Tibial nerve (tissue), 4 donors: ENCODE measurements at places on chromosomes 1 and 21.
A peak's percentile ranks its signal among the peaks of the same experiment; 100 is the strongest.

DNA sequence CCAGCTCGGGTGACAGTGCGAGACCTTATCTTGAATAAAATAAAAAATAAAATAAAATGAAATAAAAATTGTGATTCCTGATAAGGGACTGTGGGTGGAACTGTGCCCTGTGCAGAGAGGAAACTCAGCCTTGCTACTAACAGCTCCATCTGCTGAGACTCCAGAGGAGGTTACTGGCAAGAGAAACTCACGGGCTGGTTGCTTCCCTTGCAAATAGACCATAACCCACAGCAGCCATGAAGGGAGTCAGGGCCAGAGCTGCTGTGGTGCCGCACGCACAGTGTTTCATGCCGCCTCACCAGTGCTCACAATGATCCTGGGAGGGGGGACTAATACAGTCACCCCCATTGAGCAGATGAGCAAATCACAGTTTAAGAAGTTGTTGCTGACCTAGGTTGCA, 13.7 kb downstream of the ZBTB17 start:
- peaks cover 86% of the 10 kb centered on the region for H3K4me1 ChIP-seq
- no peak for DNase-seq
- no peaks in the 10 kb centered on the region for H3K27me3 ChIP-seq
- H3K4me3 ChIP-seq: no peak overlapping the region
- H3K27ac ChIP-seq: no peak overlapping the region

DNA sequence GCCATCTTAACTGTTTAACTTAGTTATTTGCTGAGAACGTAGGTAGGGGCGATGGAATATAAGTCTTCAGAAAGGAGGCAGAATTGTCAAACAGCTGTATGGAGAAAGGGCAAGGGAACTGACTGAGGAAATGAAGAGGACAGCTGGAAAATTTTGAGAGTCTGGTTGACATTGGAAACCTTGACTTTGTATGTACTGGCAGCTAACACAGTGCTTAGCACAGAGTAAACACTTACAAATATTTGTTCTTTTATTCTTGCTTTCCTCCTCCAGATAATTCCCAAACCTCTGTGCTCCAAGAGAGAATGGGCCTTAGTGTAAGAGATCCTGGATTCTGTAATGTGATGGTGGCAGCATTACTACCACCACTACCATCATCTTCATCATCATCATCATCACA, 91.3 kb downstream of the ZSCAN20 start:
- H3K4me1 ChIP-seq: no peaks in the 10 kb centered on the region
- H3K36me3 ChIP-seq: no peaks in the 10 kb centered on the region
- H3K27ac ChIP-seq: no peak overlapping the region
- H3K27me3 ChIP-seq: no peaks in the 10 kb centered on the region

- H3K4me3 ChIP-seq: no peak overlapping the region
- no peak overlapping the region for H3K27ac ChIP-seq
- peaks cover 10% of the 10 kb centered on the region for H3K27me3 ChIP-seq
Measured at GRCh38 chr1:29933067-29933466, 696.7 kb downstream of the PTPRU start.

DNA sequence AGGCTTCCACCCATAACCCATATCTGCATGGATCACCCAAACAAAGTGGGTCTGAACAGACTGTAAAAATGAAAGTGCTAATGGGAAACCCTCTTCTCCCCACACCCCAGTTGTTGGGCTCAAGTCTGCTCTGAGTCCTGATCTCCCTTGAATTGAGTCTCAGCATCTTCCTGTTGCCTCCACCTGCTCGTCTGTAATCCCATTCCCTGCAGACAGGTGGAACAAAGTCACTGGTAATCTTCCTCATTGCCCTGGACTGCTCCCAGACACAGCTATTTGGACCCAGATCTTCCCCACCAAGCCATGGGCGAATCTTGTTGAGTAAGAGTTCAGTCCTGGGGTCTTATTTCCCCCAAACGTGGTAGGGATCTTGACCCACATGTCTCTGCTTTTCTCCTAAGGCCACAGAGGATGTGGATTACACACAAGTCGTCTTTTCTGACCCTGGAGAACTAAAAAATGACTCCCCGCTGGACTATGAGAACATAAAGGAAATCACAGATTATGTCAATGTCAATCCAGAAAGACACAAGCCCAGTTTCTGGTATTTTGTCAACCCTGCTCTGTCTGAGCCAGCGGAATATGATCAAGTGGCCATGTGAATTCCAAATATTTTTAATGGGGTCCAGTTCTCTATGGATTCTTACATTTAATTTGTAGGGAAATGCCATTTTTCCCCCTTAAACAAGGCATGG, 15.7 kb downstream of the AVPR1B start:
- H3K36me3 ChIP-seq: no peaks in the 10 kb centered on the region
- H3K27me3 ChIP-seq: no peaks in the 10 kb centered on the region
- no peak overlapping the region for H3K4me3 ChIP-seq
- H3K27ac ChIP-seq: no peak overlapping the region

DNA sequence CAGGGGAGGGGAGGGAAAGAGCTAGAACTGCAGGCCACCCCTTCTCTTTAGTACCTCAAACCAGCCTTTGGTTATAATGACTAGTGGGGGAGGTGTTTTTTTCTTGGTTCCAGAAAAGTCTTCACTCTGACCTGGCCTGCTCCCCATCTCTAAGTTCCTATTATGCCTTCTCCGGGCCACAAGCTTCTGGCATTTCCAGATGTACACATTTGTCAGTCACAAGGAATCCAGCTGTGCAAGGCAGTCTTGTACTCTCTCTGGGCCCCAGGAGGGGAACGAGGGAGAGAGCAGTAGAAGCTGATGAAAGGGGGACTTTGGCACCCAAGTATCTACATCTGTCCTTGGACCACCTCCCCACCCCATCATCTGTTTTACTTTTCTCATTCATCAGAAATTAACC, 2.7 kb upstream of the FALEC start:
- peaks cover 6% of the 10 kb centered on the region for H3K4me1 ChIP-seq
- H3K36me3 ChIP-seq: no peaks in the 10 kb centered on the region
- H3K27me3 ChIP-seq: no peaks in the 10 kb centered on the region
- H3K27ac ChIP-seq: no peak overlapping the region
- no peak for DNase-seq

GRCh38 chr1:179053486-179053885, 27.8 kb downstream of the FAM20B start:
- no peaks in the 10 kb centered on the region for H3K4me1 ChIP-seq
- no peak overlapping the region for H3K27ac ChIP-seq
- H3K27me3 ChIP-seq: no peaks in the 10 kb centered on the region
- H3K4me3 ChIP-seq: no peak overlapping the region
- no peak for DNase-seq
- no peaks in the 10 kb centered on the region for H3K36me3 ChIP-seq

DNA sequence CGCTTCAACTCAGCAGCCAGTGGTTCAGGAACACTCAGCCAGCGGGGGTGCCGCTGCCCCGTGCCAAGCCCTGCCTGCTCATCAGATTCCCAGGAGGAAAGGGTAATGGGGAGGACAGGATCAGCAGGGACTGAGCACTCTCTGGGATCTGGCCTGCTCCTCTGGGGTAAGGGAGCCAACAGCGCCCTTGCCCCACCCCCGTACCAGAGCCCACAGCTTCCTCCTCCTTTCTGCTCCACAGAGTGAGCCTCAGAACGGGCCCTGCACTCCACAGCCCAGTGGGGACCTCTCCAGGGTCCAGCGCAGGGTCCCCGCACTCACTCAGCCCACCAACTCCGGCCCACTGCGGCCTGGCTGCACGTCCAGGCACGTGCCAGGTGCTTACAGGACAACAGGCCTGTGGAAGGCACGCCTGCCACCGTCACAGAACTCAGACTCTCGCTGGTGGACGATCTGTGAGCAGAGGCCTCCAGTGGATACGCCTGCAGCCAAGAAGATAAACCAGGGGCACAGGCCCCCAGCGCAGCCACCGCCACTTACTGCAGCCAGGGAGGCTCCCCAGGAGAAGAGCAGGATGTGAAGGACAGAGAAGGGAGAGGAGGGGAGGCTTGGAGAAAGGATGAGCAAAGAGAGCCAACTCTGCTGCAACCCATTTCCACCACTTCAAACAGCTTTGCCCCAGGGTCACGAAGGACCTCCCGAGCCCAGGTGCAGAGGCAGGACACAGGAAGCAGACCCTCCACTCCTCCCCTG, 2.1 kb downstream of the MEGF6 start:
- H3K27me3 ChIP-seq: peaks cover 28% of the 10 kb centered on the region
- peaks cover 17% of the 10 kb centered on the region for H3K4me1 ChIP-seq
- H3K27ac ChIP-seq: no peak overlapping the region

GRCh38 chr1:107140703-107141490, at the start of gene NTNG1:
Gene NTNG1, plus strand, starts transcription at chr1:107141039.
- peaks cover 3% of the 10 kb centered on the region for H3K27me3 ChIP-seq
- H3K27ac ChIP-seq: no peak within 1 kb of the TSS
- no peak for DNase-seq
- H3K4me3 ChIP-seq: peak within 1 kb of the TSS; percentile 61
- H3K36me3 ChIP-seq: no peaks in the 10 kb centered on the region
- H3K4me1 ChIP-seq: peaks cover 28% of the 10 kb centered on the region

GRCh38 chr1:169928438-169929209, 34.9 kb upstream of the SCYL3 start:
- no peak overlapping the region for H3K27ac ChIP-seq
- no peaks in the 10 kb centered on the region for H3K27me3 ChIP-seq
- no peak overlapping the region for H3K4me3 ChIP-seq
- no peaks in the 10 kb centered on the region for H3K4me1 ChIP-seq
- DNase-seq: no peak

DNA sequence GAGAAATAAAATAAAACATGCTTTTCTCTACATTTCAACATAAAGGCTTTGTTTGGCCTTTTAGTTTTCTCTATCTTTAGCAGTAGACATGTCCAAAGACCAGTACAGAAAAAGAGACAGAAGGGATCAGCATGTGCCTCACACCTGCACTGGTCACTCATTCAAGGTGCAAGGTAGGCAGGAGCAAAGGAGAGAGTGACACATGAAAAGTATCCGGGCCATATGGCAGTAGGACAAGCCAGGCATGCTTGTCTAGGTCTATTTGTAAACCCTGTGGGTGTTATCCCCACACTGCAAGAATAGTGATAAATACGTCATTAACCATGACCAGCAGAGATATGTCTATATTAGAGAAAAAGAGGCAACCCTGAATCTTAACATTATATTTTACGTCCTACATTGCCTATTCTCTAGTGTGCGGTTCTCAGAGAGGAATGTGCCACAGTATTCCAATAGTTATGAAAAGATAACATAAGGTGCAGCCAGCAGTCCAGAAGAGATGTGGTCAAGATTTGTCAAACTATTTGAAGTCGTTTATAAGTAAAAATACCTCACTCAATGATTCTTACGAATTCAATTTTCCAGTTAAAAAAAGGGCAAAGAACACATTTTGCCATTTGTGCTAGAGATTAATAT, 32.1 kb downstream of the PRRX1 start:
- no peak overlapping the region for H3K27ac ChIP-seq
- no peaks in the 10 kb centered on the region for H3K36me3 ChIP-seq
- no peaks in the 10 kb centered on the region for H3K27me3 ChIP-seq
- peaks cover 74% of the 10 kb centered on the region for H3K4me1 ChIP-seq

DNA sequence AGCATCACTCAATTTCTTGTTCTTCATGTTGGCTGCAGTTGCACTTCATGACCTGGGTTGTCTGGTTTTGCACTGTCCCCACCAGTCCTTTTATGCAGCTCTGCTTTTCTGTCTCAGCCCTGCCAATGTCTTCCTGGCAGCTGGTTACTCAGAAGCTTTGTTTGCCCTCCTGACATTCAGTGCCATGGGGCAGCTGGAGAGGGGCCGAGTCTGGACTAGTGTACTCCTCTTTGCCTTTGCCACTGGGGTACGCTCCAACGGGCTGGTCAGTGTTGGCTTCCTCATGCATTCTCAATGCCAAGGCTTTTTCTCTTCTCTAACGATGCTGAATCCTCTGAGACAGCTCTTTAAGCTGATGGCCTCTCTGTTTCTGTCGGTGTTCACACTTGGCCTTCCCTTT, 6.6 kb downstream of the PIGV start:
- no peak for DNase-seq
- H3K4me1 ChIP-seq: peaks cover 11% of the 10 kb centered on the region

DNA sequence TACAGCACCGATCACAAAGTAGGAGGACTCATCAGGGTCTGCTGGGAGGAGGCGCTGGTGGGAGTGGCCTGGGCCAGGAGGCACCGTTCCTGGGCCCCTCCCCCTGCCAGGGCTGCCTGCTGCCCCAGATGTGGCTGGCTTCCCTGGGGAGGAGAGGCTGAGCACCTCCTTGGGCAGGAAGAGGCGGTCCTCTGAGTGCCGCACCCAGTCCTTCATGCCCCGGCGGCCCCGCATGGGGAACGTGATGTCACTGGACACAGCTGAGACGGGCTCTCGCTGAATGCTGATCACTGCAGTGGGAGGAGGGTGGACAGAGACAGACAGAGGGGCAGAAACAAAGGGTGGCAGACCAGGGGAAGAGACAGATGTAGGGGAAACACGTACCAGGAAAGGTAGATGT, 24.8 kb downstream of the ADGRB2 start:
- H3K4me1 ChIP-seq: no peaks in the 10 kb centered on the region
- H3K4me3 ChIP-seq: no peak overlapping the region
- DNase-seq: no peak
- H3K27me3 ChIP-seq: no peaks in the 10 kb centered on the region

- H3K4me1 ChIP-seq: no peaks in the 10 kb centered on the region
- no peaks in the 10 kb centered on the region for H3K27me3 ChIP-seq
- no peaks in the 10 kb centered on the region for H3K36me3 ChIP-seq
- no peak for DNase-seq
- no peak overlapping the region for H3K27ac ChIP-seq
Measured at GRCh38 chr1:217449370-217449769, 181.5 kb downstream of the GPATCH2 start.

- H3K4me3 ChIP-seq: no peak overlapping the region
- peaks cover 4% of the 10 kb centered on the region for H3K36me3 ChIP-seq
- peaks cover 11% of the 10 kb centered on the region for H3K4me1 ChIP-seq
- H3K27ac ChIP-seq: no peak overlapping the region
Measured at GRCh38 chr1:9263984-9264872, 28.5 kb upstream of the SPSB1 start.
